ENCODE measurements at places on chromosomes 6 and 20.

DNA sequence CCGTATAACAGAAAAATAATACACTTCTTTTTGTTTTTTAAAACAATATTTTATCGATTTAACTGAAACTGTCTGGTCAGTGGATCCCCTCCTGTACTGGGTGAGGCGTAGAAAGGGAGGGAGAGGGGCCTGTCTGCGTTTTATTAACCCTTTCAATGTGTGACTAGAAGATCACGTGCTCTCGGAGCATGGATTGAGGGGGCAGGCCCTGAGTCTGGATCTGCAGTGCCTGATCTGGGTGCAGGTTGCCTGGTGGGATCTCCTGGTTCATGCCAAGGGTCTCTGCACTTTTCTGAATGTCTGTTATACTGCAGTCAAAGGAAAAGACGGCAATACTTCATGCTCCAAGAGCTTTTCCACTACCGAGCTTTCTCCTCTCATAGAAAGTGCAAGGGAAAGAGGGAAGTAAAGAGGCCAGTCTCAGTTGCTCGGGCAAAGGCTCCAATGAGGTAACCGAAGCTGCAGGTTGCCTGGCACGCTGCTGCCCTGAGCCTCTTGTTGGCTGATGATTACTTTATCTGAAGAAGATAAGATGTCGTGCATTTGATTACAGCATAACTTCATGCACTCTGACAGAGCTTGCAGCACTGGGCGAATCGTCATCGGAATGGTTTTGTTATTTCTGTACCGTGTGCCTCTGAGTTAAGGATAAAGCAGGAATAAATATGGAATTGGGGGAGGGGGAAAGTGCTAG is 167.5 kb upstream of the PMEPA1 start:
- no peak for DNase-seq

DNA sequence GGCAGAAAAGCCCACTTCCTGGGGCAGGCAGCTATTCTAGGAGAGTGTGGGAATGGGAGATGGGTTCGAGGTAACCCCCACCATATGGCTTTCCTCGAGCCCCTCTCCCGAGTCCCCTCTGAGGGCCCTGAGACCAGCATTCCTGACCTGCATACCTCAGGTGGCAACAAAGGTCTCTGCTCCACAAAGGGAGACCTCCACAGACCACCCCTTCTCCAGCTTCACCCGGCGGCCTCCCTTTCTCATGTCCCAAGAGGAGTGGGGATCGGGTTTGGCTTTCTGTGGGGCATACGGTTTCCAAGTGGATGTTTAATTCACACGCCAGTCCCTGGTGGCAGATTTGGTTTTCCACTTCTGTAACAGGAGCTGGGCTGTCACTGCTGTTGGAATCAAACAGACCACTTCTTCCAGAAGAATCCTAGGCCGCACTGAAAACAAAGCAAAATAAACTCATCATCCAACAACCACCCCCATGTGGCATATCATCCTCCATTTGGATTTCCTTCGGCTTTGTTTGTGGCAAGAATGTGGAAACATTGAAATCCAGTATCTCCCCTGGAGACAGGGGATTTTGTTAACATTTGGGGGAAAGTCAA is 83.2 kb downstream of the DLL1 start:
- no peak for DNase-seq

DNA sequence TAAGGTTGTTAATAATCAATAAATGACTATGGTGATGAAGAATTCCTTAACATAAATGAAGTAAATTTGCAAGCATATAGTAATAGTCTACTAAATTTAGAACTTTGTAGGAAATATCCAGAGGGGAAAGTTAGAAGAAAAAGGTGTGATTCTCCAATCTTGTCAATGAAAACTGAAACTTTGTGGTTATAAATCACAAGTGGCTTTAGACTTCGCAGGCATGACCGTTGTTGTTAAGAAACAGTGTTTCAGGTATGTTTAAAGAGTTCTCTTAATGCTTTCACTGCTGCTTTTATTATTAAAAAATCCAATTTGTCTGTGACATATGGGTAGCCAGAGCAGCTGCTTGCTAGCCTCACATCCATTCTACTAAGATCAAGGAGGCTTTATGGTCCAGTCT is 475.6 kb upstream of the ADGRB3 start:
- no peak for DNase-seq

DNA sequence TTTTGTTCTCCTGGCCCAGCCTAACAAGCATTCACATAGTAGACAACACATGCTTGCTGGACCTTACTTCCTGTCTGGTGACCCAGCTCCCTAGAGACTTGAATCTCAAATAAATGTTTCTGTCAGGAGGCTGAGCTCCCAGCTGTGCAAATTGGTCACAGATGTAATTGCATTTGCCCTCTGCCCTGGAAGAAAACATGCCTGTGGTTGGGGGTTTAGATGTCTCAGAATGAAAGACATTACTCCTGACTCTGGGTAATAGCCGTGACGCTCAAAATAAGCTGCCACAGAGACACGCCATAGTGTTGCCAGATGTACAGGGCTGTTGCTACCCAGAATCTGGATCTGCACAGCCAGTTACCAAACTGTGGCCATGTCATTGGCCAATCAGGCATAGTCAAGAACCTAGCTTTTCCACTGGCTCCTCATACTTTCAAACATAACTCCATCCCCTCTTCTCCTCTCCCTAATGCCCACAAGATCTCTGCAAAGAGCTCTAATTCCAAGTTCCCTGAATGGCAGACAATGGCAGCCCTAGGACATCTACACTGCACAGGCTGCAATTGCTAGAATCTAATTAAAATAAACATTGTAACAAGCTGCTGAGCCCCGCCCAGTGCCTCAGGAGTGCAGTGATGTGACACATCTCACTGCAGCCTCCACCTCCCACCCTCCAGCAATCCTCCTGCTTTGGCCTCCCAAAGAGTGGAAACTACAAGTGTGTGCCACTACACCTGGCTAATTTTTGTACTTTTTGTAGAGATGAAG is 32.8 kb upstream of the GMPR start:
- DNase-seq = no peak

GRCh38 chr6:5365436-5366195 is 104.3 kb downstream of the FARS2 start:
- DNase-seq = no peak

- no peak for DNase-seq
Observed at GRCh38 chr6:41427642-41428335, 92.4 kb downstream of the NCR2 start.

- no peak for DNase-seq
Observed at GRCh38 chr20:38831995-38832620, 26.6 kb downstream of the PPP1R16B start.

DNA sequence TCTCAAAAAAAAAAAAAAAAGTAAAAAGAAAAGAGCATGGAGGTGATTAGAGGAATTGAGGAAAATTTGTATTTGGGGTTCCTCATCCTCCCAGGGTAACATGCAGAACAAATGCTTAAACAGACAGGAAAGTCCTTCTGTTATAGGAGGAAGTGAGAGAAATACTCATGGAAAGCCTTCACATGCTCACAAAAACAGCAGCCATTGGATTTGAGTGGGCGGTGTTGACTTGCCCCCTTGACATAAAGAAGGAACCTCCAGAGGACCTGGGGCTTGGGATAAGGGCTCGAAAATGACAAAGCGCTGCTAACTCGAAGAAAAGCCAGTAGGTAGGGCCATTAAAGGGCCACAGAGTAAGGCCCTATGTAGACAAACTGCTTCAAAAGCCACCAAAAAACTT is 17.5 kb upstream of the SAMHD1 start:
- DNase-seq = no peak

DNA sequence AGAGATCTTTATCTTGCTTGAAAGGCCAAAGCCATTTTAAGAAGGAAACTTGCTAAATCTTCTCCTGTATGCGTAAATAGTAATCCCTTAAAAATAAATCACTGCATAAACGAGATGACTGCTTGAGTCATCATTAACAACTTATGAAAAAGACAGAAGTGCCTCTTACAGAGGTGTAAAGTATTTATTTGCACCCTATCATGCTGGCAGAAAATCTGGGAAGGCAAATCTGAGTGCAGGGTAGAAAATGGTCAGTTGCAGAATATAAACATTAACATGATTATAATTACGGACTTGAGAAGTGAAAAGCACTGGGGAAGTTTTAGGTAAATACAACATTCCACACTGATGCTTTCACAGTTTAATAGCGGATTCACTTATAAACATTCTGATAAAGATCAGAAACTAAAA is 67.5 kb upstream of the FBXO30 start:
- DNase-seq = no peak

DNA sequence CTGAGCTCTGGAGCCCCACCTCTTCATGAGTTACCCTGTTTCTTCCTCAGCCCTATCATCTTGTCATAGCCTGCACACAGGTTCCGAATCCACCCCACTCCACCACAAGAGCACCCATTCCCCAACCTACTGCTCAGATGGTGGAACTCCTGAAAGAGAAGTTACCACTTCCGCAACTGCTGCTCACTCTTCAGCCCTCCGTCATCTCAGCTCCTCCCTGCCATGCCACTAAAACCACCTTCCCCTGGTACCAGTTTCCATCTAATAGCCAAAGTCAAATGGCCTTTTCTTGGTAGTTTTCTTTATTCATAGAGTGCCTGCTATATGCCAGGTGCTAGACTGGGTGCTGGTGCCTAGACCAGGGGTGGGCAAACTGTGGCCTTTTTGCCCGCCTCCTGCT is 3.9 kb downstream of the RAB22A start:
- no peak for DNase-seq

DNA sequence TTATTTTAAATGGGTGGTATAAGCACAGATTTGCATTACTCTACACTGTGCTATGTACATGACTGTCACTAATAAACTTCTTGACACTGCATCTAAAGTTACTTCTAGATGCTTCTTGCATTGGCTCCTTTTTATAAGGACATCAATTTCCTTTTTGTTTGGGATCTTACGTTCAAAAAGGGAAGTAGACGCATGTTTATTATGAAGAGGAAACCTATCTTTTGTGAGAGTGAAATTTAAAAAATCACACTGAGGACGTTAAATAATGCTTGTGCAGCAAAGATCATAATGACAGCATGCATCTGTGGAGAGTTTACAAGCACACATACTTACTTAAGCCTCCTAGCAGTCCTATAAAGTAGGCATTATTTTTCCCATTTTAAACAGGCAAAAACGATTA is 479.5 kb downstream of the CD83 start:
- DNase-seq = no peak

GRCh38 chr6:15987569-15987968 is 141.3 kb upstream of the MYLIP start:
- no peak for DNase-seq

- no peak for DNase-seq
Observed at GRCh38 chr20:51189814-51190782, 167.2 kb upstream of the KCNG1 start.

All from T-helper 22 cell (primary cell).